ENCODE measurements at places on chromosomes 1 and 21.

DNA sequence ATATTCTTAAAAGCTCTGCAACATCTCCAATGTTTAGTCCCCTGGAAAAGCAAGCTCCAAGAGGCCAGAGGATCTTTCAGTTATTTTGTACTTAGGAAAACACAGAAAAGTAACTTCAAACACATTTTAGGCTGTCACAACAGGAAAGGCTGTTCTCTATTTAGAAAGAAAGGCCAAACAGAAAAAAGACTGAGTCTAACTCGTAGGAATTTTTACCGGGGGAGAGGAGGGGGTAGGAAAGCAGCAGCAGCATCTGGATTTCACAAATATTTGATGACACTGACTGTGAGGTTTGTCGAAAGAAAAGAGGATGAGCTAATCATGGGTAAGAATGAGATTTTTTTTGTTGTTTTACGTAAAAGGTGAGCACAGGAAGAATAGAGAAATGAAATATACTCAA is 107.1 kb downstream of the EIF4G3 start:
- DNase-seq: peak; percentile 83

DNA sequence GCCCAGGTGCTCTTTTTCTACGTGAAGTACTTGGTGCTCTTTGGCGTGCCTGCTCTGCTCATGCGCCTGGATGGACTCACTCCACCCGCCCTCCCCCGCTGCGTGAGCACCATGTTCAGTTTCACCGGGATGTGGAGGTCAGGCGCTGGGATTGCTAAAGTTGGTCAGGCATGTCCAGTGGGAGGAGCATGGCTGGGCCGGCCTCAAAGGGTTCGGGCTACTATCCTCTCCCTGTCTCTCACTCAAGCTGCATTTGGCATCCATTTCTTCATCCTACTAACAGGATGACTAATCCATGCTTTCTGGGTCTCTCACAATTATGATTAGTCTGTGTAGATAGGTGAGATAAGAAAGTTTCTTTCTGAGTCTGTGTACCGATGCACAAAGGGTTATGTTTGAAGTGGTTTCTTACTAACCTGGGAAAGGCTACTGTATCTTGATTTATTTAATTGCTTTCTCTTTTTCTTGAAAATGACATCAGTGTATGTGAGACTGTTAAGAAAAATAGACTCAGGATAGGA is 135.9 kb downstream of the HHAT start:
- peak; percentile 36 for DNase-seq

DNA sequence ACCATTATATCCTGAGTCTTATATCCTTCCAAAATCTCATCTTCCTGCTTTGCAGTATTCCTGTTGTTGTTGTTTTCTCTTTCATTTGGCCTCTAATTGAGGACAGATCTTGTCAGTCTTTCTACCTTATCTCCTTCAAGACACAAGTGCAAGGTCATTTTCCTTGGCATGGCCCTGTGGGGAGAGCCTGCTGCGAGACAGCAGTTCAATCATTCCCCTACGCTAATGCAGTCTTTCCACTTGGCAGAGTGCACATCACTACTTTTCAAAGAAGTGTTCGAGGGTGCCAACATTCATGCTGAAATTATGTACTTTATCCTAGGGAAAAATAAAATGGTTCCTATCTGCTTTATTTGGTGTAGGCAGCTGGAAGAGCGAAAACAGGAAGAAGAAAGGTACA is 130.3 kb upstream of the SPATA6 start:
- DNase-seq: no peak

DNA sequence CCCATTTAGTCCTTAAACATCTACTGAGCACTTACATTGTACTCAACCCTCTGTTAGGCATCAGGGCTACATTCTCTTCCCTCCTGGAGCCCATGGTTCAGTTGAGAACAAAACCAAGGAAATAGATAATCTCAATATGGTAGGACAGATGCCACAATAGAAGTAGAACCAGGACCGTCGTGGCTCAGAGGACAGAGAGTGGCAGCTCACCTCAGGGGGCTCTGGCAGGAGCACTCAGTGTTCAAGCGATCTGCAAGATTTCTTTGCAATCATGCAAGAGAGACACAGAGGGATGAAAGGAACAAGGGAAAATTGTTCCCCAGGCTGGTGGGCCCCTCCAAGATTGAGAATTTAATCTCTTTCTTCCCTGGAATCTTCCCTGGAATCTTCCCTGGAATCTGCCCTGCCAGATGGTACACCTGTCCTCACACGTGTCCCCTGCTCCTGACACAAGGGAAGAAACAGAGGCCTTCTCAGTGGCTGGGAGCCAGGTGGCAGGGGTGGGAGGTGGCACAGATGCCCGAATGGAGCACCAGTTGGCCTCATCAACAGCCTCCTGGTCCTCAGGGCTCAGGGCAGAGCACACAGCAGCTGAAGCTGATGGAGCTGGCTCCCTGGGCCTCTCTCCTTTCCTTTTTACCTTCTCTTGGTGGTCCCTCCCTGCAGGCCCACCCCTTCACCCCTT is 135.4 kb downstream of the PLXNA2 start:
- DNase-seq: no peak

DNA sequence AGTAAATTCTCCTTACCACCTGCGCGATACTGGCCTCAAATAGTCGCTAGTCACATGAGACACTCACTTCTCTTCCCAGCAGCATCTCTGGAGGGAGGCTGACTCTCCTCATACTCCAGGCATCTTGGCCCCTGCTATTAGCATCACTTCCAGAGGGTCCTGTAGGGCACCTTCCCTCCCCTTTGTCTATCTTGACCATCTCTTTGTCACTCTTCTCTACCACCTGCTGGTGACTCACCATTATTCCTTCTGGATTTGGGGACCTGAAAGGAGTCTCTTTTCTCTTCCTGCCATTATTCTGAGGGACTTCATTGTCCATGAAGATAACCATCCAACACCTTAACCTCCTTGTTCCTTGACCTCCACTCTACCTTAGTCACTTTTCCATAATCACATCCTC is 31.7 kb upstream of the GPR37L1 start:
- no peak for DNase-seq

GRCh38 chr1:228687587-228687986 is 47.7 kb upstream of the RHOU start:
- no peak for DNase-seq

DNA sequence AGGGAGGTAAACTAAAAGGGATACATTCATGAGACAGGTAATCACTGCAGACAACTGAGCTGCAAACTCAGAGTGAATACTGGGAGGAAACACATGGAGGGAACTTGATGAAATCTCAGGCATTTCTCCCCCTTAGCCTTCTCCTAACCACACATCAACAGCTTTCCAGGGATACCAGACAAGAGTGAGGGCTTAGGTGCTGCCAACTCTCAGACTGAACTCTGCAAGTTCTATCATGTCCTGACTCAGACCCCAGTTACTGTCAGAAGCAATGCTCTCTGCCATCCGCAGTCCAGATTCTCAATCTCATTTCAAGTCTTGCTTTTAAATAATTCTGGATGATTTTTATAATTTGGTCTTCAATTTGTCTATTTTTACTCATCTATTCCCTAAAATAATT is 267.3 kb downstream of the LTN1 start:
- DNase-seq: peak; percentile 62

DNA sequence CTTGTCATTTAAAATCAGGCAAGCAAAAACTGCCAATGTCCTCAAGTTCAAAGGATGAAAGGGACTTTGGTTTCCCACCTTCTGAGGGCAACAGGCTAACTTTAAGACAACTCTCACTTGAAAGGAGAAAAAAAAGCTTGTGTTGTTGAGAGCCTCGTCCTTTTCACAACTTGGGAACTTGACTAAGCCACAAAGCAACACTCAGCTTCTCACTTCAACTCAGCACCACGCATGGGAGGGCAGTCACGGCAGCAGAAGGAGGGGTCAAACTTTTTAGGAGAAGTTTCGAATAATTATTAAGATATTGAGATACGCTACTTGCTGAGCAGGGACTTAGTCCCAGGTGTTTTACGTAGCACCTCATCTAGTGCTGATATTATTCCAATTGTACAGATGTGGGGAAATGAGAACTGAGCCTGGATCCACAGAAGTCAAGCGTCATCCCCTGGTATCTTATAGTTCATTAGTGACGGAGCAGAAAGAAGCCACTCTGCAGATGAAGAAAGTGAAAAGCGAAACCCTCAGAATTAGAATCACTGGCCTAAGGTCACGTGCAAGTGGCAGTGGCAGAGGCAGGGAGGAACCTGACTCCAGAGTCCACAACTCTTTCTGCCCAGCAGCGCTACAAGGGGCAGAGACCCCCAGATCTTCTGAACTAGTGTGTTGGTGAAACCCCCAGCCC is 83.6 kb downstream of the JAK1 start:
- DNase-seq: no peak

Data from fibroblast of skin of abdomen (primary cell).